ENCODE measurements at places on chromosomes 12 and 14.

DNA sequence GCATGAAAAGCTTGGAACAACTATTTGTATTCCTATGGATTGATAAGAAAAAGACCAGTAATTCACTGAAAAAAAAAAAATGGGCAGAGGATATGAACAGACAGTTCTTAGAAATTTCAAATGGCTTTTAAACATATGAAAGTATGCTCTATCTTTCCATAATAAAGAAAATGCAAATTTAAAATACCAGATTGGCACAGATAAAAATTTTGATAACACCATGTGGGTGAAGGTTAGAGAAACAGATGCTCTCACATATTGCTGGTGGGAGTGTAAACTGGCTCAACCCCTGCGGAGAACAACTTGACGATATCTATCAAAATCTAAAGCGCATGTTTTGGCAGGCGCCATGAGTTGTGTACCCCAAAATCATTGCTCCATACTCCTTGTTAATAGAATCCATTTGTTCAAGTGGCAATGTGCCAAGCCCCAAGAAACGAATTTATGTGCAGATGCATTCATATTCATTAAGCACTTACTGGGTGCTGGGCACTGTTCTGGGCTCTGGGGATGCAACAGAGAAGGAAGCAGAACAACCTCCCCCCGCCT is 29.5 kb upstream of the TMPO start:
- no peak for DNase-seq

DNA sequence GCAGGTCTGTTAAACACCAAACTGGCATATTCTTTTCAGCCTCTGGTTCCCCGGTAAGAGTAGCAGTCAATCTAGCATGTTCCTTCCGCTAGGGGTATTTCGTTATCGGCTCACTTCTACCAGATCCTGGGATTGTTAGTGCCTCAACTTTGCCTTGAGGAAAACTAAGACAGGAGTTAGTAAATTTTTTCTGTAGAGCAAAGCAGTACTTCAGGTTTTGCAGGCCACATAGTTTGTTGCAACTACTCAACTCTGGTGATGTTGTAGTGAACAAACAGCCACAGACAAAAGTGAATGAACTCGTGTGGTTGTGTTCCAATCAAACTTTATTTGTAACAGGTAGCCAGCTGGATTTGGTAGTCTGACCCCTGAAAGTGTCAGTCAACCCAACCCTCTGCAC is 6.3 kb upstream of the CDH24 start:
- no peak for DNase-seq

DNA sequence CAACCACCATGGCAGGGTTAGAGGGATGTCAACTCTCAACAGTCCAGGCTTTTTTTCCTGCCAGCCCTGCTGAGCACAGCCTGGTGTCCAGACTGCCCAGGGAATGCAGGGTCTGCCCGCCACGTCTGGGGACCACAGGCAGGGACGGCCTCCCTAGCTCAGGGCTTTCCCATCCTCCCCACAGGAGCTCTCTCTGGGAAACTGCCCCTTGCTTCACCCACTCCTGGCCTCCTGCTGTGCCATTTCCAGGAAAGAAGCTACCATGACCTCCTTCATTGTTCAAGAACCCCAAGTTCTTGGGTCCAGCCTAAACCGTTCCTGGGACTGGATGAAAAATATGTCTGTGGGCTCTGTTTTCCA is 4.8 kb downstream of the SCNN1A start:
- DNase-seq = no peak

GRCh38 chr14:100110816-100111215 is 45.6 kb downstream of the EVL start:
- DNase-seq = no peak

DNA sequence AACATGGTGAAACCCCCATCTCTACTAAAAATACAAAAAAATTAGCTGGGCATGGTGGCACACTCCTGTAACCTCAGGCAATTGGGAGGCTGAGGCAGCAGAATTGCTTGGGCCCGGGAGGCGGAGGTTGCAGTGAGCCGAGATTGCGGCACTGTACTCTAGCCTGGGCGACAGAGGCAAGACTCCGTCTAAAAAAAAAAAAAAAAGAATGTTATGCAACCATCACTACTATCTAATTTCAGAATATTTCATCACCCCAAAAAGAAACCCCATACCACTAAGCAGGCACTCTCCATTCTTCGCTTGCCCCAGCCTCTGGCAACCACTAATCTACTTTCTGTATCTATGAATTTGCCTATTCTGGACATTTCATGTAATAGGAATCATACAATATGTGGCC is 68.8 kb upstream of the AMN start:
- peak; percentile 77 for DNase-seq

GRCh38 chr12:42196723-42197603 is 41.1 kb downstream of the YAF2 start:
- DNase-seq = no peak

DNA sequence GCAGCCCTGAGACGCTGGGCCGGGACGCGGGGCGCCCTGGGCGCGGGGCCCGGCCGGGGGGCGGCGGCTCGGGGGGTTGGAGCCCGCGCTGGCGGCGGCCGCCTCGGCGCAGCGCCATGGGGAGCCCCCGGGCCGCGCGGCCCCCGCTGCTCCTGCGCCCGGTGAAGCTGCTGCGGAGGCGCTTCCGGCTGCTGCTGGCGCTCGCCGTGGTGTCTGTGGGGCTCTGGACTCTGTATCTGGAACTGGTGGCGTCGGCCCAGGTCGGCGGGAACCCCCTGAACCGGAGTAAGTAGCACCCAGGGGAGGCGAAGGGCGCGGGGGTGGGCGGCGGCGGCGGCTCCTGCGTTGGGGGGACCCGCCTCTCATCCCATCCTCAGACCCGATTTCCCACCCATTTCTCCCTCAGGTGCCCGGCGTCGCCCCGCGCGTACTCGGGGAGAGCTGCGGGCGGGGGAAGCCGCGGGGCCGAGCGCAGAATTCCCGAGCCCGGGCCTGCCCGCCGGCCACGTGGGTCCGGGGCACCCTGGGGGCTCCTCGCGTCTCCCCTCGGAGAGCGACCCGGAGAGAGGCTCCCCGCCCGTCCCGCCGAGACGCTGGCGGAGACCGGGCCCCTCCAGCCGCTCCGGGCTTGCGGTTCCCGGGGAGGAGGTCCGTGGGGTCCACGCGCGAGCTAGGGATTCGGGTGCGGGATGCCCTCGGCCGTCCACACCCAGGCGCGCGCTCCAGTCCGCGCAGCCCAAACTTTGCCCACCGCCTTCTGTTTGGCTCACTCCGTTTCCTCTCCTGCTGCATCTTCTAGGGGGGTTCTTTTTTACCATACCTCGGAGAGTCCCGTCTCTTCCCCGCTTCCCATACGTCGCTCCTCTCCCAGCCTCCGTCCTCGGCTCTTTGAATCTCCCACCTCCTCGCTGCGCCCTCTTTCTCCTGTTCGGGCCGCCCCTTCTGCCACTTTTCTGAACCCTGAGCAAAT is 807 bp downstream of the B4GALNT3 start:
- DNase-seq = no peak

GRCh38 chr12:89621521-89621920 is 87.1 kb downstream of the ATP2B1 start:
- DNase-seq = peak; percentile 29

- peak; percentile 85 for DNase-seq
These were observed 220.1 kb downstream of the ADAMTS20 start for GRCh38 chr12:43331935-43332334.

- DNase-seq = peak; percentile 50
These were observed 481.7 kb downstream of the BCAT1 start for GRCh38 chr12:24467226-24467625.

DNA sequence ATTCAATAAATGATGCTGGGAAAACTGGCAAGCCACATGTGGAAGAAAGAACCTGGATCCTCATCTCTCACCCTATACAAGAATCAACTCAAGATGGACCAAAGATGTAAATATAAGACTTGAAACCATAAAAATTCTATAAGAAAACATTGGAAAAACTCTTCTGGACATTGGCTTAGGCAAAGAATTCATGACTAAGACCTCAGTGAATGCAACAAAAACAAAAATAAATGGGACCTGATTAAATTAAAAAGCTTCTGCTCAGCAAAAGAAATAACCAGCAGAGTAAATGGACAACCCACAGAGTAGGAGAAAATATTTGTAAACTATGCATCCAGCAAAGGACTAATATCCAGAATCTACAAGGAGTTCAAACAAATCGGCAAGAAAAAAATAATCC is 24.6 kb downstream of the ATG2B start:
- no peak for DNase-seq

- DNase-seq = no peak
These were observed 46.8 kb downstream of the TMEM30B start for GRCh38 chr14:61234215-61234916.

DNA sequence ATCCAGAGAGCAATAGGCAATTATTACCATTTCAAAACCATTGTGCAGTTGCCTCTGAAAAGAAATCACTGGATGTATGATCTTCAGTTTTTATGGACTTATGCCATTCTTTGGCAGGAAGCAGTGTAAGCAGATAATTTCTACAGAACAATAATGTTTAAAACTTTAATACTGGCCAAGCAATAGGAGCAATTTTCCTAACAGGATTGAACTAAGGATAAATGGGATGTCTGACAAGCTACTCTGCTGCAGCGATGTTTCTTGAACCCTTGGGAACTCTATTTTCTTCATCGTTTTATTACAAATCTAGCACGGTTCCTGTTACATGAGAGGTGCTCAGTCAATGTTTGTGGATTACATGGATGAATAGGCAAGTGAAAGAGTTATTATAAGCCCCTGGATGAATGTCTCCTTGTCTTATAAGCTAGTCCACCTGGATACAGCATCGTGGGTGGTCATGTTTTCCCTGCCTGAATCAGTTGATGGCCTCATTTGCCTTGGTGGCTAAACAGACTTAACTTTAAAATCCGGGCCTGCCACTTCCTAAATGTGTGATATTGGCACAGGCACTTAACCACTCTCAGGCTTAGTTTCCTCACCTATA is 68.2 kb upstream of the MDM1 start:
- no peak for DNase-seq

GRCh38 chr14:70890826-70891659 is 16.2 kb upstream of the PCNX1 start:
- DNase-seq = no peak

- DNase-seq = no peak
These were observed 53.8 kb downstream of the PEBP1 start for GRCh38 chr12:118189741-118190191.

- DNase-seq = peak; percentile 99
These were observed at the start of gene MAP1LC3B2 for GRCh38 chr12:116559162-116559935. Gene MAP1LC3B2 (plus strand): TSS chr12:116559381. CDS start chr12:116575943, 16,562 bp downstream.

- DNase-seq = no peak
These were observed 11.2 kb upstream of the SERPINA4 start for GRCh38 chr14:94550041-94550440.

GRCh38 chr12:30754383-30754749 is 385 bp downstream of the CAPRIN2 start:
- DNase-seq = no peak

GRCh38 chr12:21614506-21614905 is 9.9 kb upstream of the GYS2 start:
- DNase-seq = peak; percentile 41

GRCh38 chr14:65228436-65228835 is 126.1 kb upstream of the MAX start:
- DNase-seq = peak; percentile 73

DNA sequence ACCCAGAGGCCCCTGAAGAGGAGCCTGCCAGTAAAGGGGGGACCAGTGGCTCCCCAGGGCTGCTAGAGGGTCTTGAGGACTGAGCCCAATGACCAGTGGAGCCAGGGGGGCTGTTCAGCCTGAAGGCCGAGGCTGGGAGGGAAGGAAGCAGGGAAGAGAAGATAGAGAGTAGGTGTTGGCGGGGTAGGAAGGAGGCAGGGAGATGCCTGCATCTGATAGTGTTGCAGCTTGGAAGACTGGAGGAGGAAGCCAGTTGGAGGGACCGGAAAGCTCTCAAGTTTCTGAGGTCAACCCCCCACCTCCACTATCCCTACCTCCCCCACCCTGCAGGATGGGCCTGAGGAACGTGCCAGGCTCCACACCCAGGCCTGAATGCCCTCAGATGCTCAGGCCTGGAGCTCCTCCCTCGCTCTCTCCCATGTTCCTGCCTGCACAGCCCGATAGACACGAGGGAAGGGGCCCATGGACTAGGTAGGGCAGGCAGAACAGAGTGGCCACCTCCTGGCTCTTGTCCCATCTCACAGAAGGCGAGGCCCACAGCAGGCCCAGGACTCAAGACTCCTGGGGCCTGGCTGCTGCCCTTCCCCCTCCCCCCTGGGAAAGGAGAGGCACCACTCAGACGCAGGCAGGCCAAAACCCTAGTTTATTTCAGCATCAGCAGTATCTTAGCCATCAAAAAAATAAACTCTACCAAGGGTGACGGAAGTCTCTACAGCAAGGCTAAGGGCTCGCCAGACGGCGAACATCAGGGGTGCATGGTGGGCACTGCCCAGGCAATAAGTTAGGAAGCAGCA is 3.4 kb downstream of the CKB start:
- no peak for DNase-seq

- no peak for DNase-seq
These were observed 123.0 kb downstream of the ARID2 start for GRCh38 chr12:45852508-45852907.

DNA sequence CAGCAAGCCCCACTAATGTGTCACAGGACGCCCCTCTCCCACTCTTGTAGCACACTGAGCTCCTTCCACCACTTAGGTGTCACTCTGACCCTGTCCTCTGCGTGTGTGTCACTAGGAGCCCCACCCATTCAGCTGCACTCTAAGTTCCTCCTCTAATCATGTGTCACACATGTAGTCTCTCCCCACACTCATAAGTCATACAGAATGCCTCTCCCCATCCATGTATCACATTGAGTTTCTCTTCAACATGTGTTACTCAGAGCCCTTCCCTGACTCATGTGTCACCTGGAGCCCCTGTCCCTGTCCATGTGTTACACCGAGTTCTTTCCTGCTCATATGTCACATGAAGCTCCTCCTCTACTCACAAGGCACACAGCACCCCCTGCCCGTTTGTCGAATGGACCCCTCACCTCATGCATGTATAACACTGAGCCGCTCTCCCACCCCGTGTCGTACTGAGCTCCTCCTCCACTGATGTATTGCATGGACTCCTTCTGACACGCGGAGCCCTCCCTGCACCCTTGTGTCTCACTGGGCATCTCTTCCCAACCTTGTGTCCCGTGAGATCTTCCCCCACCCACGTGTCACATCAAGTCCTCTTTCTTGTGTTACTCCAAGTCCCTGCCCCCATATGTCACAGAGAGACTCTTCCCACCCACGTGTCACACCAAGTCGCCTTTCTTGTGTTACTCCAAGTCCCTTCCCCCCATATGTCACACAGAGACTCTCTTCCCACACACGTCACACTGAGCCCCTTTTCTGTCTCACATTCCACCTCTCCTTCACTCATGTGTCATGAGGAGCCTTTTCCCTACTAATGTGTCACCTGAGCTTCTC is 31.0 kb downstream of the RTL1 start:
- DNase-seq = no peak

Data from MV-4-11 (cell line).